ENCODE measurements at places on chromosomes 2 and 18. TPM values are rescaled to one million over a fixed set of nuclear protein-coding genes. Genes with fewer than 3 reads are reported as not detected.

OSR1 gene
- 1.7 TPM for total RNA-seq

CASP10 gene
- total RNA-seq: 2.0 TPM

C1GALT1C1L gene
- not detected for total RNA-seq

CRYGC gene
- not detected for total RNA-seq

GAL3ST2 gene
- 0.74 TPM for total RNA-seq

DIPK1C gene
- 5.2 TPM for total RNA-seq

IL18RAP gene
- total RNA-seq: not detected

NYAP2 gene
- 12.5 TPM for total RNA-seq

DLGAP1 gene
- total RNA-seq: 77.2 TPM

TEX44 gene
- not detected for total RNA-seq

AGFG1 gene
- total RNA-seq: 54.6 TPM

FZD7 gene
- 5.4 TPM for total RNA-seq

IL1R2 gene
- total RNA-seq: not detected

ATP6V1C2 gene
- total RNA-seq: 0.25 TPM

ZBTB7C gene
- 2.0 TPM for total RNA-seq

GPR39 gene
- total RNA-seq: 1.7 TPM

CCDC148 gene
- 16.7 TPM for total RNA-seq

GDF7 gene
- under 0.01 TPM for total RNA-seq

THOC1 gene
- total RNA-seq: 48.7 TPM

PTH2R gene
- 2.0 TPM for total RNA-seq

TMEM37 gene
- total RNA-seq: not detected

CD207 gene
- total RNA-seq: not detected

PLEK gene
- 1.7 TPM for total RNA-seq

ITPRIPL1 gene
- total RNA-seq: 3.4 TPM
